ENCODE measurements at places on chromosomes 4 and X.

DNA sequence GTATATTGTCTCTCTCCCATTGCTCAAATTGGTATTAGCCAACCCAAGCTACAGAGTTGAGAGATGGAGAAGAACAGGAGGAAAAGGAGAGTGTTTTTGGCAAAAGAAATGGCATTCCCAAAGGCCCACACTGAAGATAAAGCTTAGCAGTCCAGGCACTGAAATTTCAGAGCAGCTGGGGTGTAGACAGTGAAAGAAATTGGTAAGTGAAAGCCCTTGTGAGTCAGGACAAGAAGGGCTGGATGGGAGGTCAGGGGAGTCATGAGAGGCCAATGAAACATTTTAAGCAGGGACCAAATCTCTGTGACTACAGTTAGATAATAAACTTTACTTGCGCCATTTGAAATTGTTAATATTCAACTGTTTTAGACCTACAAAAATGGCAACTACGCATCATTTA, 177.7 kb downstream of the ADAMTS3 start:
- no peak for DNase-seq

GRCh38 chr4:185137233-185137925, 5.7 kb upstream of the SLC25A4 start:
- DNase-seq = no peak

DNA sequence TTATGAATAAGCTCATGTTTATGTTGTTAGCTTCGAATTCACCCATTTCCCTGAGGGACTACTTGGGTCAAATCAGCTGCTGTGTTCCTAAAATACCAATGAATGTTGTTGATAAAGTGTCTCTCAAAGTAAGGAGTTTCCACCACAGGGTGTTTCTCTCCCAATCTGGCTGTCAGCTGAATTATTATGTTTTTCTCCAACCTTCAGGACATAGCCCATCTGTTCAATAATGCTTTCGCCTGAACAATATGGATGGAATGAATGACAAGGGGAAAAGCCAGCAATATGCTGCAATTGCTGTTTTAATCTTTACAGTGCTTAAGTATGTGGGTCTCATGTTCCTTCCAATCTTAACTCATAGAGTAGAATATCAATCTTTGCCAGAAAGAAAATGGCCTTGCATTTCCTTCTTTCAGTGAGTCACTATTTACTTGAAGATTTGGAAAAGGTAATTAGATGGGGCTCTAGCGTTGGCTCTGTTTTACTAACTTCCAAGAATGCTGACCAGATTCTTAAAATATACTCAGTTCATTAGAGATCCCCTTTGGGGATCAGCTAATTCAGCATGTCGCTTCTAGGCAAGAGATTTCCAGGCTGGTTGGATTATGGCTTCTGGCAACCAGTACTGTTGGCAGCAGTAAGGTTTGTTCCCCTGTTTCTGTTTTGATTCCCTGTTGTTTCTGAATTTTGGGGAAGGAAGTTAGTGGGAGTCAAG, 410.5 kb downstream of the PPP3CA start:
- DNase-seq = no peak

GRCh38 chrX:156002507-156002906, 5.0 kb downstream of the IL9R start:
- no peak for DNase-seq

Measured in activated effector memory CD4-positive, alpha-beta T cell treated with anti-CD3 and anti-CD28 coated beads, Interleukin-2, amount 50 U/mL, for 16 hours (primary cell).